ENCODE measurements at places on chromosomes 2 and 18.
A peak's percentile ranks its signal among the peaks of the same experiment; 100 is the strongest.

DNA sequence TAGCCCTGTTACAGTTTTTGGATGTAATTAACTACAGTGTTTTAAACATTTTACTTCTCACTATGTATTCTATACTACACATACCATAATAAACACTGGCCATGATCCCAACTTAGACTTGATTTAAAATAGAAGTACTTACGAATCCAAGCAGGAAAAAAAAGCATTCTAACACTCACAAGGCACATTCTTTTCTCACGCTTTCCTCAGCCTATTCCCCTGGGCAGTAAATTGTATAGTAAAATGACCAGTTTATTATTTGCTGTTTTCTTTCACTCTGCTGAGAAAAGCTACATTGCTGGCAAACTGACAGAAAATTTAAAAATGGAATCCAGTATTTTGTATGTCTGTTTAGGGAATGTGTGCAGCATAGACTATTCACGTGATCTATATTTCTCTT, 2.8 kb upstream of the TANC1 start:
- DNase-seq = no peak

DNA sequence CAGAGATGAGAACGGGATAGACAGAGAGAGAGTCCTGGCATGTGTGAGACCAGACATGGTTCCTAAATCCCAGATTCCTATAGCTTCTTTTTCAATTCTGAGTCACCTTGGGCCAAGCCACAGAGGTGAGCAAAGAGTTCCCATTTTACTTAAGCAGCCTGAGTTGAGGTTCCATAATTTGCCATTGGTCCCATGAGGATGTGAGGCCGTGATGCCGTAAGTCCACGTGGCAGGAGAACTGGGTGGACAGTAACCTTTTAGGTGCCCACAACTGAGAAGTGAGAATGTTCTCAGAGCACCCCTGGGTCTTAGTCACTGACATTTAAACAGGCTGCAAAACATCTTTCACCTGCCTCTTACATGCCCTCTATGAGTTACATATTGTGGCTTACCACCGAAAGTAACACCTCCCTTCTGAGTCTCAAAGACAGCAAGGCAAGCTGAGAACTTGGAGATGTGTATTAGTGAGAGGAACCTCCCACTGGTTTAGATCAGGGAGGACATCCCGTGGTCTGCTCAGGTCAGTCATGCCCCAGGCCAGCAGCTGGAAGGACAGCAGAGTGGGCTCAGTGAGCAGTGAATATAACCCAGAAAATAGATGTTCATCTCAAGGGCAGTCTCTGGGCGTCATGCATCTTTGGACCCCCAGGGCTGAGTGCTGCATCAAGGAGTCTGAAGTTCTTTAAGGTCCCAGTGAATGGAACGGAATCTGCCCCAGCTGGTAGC, 127.9 kb upstream of the LGALSL start:
- no peak for DNase-seq

GRCh38 chr2:26670931-26671460, 21.5 kb upstream of the KCNK3 start:
- no peak for DNase-seq

GRCh38 chr2:19046986-19047780, 311.2 kb downstream of the OSR1 start:
- peak; percentile 17 for DNase-seq

- DNase-seq = no peak
Measured at GRCh38 chr2:102365763-102366162, 10.2 kb downstream of the IL18R1 start.

DNA sequence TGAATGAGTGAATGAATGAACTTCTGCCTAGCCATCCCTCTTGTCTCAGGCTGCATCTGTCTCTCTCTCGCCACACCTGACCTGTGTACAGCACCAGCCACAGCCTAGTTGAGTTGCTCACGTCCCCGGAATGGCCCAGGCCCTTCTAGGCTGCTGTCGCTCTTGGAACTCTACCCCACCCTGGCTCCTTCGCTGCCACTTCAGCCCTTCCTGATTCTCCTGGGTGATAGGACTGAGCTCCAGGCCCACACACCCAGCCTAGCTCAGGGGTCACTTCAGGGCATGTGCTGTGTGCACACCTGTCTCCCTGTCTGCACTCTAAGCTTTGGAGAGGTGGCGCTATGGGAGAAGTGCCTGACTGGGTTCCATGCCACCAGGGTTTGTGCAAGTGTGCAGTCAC, 236.6 kb downstream of the GLI2 start:
- DNase-seq = no peak

DNA sequence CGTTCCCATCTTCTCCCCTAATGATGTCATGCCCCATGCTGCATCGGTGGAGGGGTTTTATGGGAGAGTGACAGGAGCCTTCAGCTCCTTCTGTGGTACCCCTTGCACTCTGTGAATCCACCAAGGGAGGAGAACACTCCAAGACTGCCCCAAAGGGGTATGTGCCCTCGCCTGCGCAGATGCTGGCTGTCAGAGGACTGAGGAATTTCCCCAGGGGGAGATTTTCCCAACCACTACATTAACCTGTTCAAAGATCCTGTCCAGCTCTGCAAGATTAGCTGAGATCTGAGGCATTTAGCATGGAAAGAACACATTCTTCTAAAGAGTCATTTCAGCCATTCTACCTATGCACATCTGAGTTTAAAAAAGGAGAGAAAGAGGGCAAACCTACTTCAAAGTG, 143.2 kb upstream of the ITGA6 start:
- no peak for DNase-seq

- DNase-seq = no peak
Measured at GRCh38 chr2:28746429-28747111, 5.1 kb upstream of the PPP1CB start.

DNA sequence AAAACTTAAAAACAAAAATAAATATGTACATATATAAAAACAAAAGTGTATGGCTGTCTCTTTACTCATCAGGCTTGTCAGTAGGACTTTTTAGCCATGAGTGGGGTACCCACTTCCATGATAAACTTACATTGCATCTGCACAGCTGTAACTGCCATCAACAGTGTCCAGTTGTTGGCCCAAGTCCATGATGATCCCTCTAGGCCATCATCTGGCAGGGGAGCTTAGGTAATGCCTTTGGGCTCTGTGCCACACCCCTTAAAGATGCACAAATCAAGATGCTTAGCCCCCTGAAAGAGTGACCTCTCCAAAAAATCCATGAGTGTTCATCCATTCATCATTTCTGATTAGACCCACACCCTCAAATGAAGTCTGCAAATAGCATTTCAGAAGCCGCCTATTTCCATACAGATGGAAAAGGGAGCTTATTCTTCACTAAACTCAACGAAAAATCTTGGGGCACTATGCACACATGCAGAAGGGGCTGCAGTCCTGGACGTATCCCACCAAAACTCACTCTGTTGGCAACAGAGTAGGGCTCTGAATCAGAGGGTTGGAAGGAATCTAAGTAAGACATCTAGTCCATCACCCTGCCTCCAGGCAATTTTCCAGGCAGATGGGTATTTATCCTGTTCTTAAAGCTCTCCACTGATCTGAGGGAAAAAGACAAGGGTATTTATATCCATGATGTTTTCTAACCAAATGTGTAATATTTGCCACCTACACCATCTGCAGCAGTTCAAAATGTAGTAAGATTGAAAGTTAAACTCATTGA, 691.0 kb downstream of the ZEB2 start:
- peak; percentile 5 for DNase-seq

DNA sequence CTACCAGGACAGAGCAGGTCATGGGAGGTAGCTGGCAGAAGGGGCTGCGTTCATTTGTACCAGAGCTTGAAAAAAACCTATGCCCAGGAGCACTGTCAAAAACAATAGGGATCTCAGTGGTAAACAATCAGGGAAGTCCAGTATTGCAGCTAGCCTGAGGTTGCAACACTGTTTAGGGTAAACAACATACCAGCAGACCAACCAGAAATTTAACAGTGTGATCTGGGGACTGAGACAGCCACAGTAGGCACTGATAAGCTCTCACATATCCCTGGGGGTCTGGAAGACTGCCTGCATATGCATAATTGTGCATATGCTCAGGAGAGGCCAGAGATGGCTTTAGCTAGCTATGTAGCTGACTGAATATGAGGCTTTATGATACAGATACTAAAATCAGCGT, 12.0 kb upstream of the ZCCHC2 start:
- no peak for DNase-seq

DNA sequence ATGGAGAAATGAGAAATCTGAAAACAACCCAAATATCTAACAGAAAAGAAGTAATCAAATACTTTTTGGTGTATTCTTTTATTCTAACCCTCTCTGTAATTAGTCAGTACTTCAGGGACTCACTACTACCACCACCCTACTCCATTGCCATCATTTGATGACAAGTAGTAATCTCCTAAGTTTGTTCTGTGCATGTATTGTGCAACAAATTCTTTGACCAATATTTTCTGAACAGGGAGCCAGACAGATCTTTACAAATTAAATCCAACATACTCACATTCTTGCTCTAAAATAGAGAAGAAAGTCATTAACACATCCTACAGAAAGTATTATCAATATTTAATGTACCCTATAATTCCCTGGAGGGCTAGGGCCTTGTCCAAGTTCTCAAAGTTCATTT, 1416.4 kb downstream of the DSC3 start:
- no peak for DNase-seq

GRCh38 chr2:21229302-21229701, 105.5 kb downstream of the TDRD15 start:
- no peak for DNase-seq
